Chondrocyte (in vitro differentiated cells): ENCODE measurements at places on chromosomes 3 and 15. TPM values are rescaled to one million over a fixed set of nuclear protein-coding genes. Genes with fewer than 3 reads are reported as not detected.

The AP3S2 gene
- 19.6 to 26.2 TPM (median 24.4 TPM) in 3 replicates for total RNA-seq

- H3K27me3 ChIP-seq, result peaks cover 26% of the 10 kb centered on the region
- peaks cover 3% of the 10 kb centered on the region for H3K4me1 ChIP-seq
- no peak overlapping the region for H3K27ac ChIP-seq
- no peak for DNase-seq
- H3K4me3 ChIP-seq, result no peak overlapping the region
Observed at GRCh38 chr15:93141371-93141794, 52.4 kb upstream of the RGMA start.

DNA sequence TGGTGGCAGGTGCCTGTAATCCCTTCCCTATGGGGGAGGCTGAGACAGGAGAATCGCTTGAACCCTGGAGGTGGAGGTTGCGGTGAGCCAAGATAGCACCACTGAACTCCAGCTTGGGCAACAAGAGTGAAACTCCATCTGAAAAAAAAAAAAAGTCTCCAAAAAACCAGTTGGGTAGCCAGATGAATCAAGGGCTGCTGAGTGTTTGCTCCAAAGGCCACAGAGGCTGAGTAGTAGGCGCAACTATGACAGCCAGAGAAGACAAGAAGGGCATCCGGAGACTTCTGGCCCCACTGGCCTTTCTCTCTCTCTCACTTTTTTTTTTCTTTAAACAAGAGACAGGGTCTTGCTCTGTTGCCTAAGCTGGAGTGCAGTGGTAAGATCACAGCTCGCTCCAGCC is 131.8 kb downstream of the SMAD6 start:
- H3K27me3 ChIP-seq, result no peaks in the 10 kb centered on the region
- DNase-seq, result no peak
- H3K4me1 ChIP-seq, result peaks cover 36% of the 10 kb centered on the region
- no peaks in the 10 kb centered on the region for H3K36me3 ChIP-seq

DNA sequence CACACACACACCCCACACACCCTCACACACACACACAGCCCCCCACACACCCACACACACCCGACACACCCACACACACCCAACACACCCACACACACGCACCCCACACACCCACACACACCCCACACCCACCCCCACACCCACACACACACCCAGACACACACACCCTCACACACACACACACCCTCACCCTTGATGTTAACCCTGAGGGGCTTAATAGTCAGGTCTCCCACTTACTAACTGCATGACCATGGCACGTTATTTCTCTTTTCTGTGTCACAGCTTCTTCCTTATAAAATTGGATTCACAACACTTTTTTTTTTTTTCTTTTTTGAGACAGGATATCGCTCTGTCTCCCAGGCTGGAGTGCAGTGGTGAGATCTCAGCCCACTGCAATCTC is 2.8 kb downstream of the GRM2 start:
- peaks cover 6% of the 10 kb centered on the region for H3K27me3 ChIP-seq
- H3K27ac ChIP-seq, result no peak overlapping the region
- peaks cover under 1% of the 10 kb centered on the region for H3K36me3 ChIP-seq
- DNase-seq, result no peak

The TTLL13 gene
- total RNA-seq, result 0.69 TPM in 1 of 3 replicates, not detected in the others

DNA sequence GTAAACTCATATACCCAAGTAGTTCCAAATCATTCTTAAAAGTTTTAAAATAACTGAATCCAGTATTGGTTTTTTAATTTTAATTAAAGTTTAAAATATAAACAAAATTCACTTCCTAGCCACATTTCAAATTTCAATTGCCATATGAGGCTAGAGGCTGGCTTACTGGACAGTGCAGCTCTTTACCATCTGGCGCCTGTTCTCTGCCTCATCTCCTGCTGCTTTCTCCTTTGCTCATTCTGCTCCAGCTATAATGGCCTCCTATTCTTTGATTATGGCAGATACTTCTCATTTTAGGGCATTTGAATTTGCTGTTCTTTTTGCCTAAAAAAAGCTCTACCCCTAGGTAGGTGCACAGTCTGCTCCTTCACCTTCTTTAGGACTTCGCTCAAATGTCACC is 19.1 kb downstream of the ARMC8 start:
- H3K4me3 ChIP-seq, result no peak overlapping the region
- H3K27ac ChIP-seq, result no peak overlapping the region
- peaks cover 45% of the 10 kb centered on the region for H3K4me1 ChIP-seq
- H3K36me3 ChIP-seq, result no peaks in the 10 kb centered on the region

The AADAC gene
- not detected in 3 replicates for total RNA-seq

The SCN11A gene
- total RNA-seq, result 0.07 TPM in 1 of 3 replicates, not detected in the others

The CCDC14 gene
- total RNA-seq, result 23.9 to 34.5 TPM (median 25.4 TPM) in 3 replicates

The GASK1A gene
- 0.17 TPM in 1 of 3 replicates, not detected in the others for total RNA-seq

The TLR9 gene
- total RNA-seq, result 0.12 TPM in 1 of 3 replicates, not detected in the others

The CMTM6 gene
- 51.8 to 59.0 TPM (median 54.0 TPM) in 3 replicates for total RNA-seq

- DNase-seq, result no peak
- peak overlapping the region; percentile 14 for H3K4me3 ChIP-seq
- peaks cover 56% of the 10 kb centered on the region for H3K4me1 ChIP-seq
- H3K27me3 ChIP-seq, result no peaks in the 10 kb centered on the region
- H3K36me3 ChIP-seq, result peaks cover 2% of the 10 kb centered on the region
- peak overlapping the region; percentile 55 for H3K27ac ChIP-seq
Observed at GRCh38 chr15:38886315-38887163, 321.9 kb upstream of the RASGRP1 start.

The FBLN2 gene
- total RNA-seq, result 284 to 413 TPM (median 394 TPM) in 3 replicates

- no peak for DNase-seq
- H3K4me1 ChIP-seq, result no peaks in the 10 kb centered on the region
- H3K27me3 ChIP-seq, result no peaks in the 10 kb centered on the region
- H3K27ac ChIP-seq, result no peak overlapping the region
Observed at GRCh38 chr15:34914317-34914716, 55.2 kb downstream of the AQR start.

The ARGFX gene
- total RNA-seq, result not detected in 3 replicates

GRCh38 chr3:14201940-14202684 is 23.5 kb downstream of the LSM3 start:
- H3K27ac ChIP-seq, result no peak overlapping the region
- peaks cover 15% of the 10 kb centered on the region for H3K36me3 ChIP-seq
- H3K4me3 ChIP-seq, result no peak overlapping the region
- H3K4me1 ChIP-seq, result peaks cover 37% of the 10 kb centered on the region
- no peak for DNase-seq
